Effector memory CD8-positive, alpha-beta T cell (primary cell): ENCODE measurements at places on chromosomes 3 and 15.

- DNase-seq = no peak
Measured at GRCh38 chr15:66452971-66453580, 44.5 kb downstream of the SNAPC5 start.

DNA sequence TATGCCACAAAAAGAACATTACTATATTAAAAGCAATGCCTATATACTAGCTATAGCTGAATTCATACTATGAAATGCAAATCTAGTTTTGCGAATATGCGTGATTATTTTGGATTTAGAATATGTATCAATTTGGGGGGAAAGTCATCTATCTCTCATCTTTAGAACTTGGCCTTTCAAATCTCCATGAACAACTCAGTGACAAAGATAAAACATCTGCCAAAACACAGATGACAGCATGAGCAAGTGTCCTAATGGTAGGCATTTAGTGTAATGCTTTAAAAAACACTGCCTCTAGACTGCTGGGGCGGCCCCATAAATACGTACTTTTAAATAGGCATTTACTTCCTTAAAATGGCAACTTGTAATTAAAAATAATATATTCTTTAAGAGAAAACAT, 2.7 kb downstream of the CD47 start:
- DNase-seq = no peak

DNA sequence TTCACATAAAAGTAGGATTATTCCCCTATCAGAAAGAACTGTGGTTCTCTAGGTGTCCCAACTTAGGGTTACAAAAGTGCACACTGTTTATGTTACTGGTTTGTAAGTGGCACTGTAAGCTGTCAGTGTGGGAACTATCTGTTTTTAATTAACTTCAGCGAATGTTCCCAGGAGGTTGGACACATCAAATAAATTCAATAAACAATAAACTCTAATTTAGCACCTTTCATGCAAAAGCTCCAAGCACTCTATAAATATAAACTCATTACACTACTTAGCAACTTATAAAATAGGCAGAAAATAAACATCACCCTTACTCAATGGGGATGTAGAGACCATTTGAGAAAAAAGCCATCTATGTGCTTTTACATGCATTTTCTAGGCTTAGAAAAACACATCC, 168.4 kb upstream of the SLC2A2 start:
- DNase-seq = no peak

DNA sequence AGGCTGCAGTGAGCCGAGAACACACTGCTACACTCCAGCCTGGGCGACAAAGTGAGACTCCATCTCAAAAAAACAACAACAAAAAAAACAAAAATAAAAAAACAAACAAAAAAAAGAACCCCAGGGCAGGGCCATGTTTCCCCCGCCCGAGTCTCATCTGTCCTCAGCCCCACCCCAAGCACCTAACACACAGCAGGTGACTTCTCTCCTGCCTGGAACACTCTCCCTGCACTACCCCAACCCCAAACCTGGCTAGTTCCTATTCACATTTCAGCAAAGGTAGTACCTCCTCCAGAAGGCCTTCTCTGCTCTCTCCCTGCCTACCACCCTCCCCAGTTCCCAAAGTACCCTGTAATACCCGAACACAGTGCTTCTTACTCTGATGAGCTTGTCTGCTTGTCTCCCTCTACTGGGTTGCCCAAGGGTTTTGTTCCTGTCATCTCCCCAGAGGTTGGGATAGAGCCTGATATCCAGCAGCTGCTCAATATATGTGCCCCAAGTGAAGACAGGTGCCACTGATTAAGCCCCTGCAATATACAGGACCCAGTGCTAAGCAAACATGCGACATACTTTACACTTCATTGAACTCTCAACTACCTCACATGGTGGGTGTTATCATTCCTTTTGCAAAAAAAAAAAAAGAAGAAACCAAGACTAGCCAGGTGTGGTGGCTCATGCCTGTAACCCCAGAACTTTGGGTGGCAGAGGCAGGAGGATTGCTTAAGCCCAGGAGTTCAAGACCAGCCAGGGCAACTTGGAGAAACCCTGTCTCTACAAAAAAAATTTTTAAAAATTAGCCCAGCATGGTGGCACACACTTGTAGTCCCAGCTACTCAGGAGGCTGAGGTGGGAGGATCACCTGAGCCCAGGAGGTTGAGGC, 103.6 kb downstream of the DAPK2 start:
- no peak for DNase-seq

- no peak for DNase-seq
Measured at GRCh38 chr3:20320489-20320888, 134.5 kb upstream of the SGO1 start.

- no peak for DNase-seq
Measured at GRCh38 chr3:151816091-151816604, 2.2 kb downstream of the AADAC start.

DNA sequence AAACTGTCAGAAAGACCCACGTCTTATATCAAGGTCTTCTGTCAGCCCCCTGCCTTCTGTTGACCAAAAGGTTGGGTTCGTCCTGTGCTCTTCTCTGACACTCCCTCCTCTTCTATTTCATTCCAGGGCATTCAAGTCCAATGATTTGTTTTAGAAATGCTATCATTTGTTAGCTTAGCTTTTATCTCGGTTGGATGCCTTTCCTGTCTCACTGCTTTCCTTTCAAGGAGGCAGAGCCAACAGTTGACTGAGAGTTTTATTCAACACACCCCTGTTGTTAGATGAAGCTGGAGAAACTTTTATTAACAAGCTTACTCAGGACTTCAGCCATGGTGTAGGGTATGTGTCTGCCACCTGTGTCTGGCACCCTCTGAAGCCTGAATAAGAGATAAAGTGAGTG, 112.0 kb upstream of the SLC7A14 start:
- no peak for DNase-seq

- DNase-seq = no peak
Measured at GRCh38 chr3:115348951-115349745, 202.1 kb upstream of the ZBTB20 start.

- DNase-seq = no peak
Measured at GRCh38 chr3:188262913-188263683, 109.1 kb downstream of the LPP start.

- DNase-seq = no peak
Measured at GRCh38 chr3:64203969-64204908, 21.0 kb downstream of the PRICKLE2 start.

DNA sequence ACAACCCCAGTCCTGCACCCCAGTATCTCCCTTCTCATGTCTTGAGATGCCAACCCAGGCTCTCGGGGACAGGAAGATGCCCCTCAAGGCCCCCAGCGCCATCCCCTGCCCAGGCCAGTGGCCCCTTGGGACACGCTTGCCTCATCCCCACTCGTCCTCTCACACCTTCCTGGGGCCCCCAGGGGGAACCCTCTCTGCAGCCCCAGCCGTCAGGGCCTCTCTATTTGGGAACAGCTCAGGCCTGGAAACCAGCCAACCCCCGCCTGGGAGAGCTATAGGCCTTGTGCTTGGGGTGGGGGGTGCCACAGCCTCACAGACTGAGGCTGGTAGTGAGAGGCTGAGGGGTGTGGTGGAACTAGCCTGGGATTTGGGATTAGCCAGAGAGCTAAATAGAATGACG, 7.8 kb downstream of the LINGO1 start:
- no peak for DNase-seq

DNA sequence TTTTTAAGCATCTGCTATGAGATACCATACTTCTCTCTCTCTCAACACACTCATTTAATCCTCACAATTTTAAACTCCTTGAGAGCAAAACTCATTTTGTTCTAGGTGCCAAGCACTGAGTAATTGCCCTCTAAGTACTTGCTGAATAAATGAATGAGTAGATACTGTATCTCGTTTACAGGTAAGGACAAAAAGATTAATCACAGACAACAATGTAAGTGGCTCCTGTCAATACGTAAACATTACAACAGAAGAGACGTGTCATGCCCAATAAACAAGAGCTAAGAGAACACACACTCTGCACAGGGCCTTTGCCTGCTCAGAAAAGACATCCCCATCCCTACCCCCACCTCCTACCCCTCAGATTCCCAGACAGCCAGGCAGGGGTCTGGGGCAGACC, 59.8 kb downstream of the CHSY1 start:
- no peak for DNase-seq
